ENCODE measurements at places on chromosomes 3 and 15.

GRCh38 chr3:47978386-47978785, 37.8 kb downstream of the MAP4 start:
- DNase-seq, result no peak

DNA sequence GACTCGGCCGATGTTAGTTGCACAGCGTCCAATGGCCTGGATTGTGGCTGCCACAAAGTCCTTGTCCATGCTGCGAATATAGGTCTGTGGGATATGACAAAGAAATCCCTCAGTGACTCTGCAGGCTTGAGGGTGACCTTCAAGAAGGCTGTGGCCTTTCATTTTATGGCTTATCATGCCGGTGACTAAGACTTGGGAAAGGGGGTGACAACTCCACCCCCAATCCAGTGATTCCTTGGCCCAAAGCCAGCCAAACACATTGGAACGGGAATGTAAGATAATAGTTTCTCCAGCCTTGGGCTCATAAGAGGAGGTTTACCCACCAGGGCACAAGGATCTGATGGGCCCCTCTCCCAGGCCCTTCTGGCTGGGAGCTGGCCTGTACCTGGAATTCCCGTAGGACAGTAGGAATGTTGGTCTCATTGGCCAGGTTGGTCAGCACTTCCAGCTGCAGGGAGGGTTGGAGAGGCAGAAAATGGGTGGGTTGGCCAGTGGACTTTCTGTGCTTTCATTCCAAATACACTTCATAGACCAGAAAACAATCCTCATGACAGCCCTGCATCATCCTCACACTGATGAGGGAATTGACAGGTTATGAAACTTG, 30.7 kb upstream of the CPEB1 start:
- no peak for DNase-seq

GRCh38 chr15:26083896-26084295, 220.8 kb upstream of the ATP10A start:
- no peak for DNase-seq

GRCh38 chr15:77168141-77168540, 97.2 kb upstream of the TSPAN3 start:
- DNase-seq, result no peak

GRCh38 chr3:10619989-10620832, 114.8 kb upstream of the ATP2B2 start:
- no peak for DNase-seq

DNA sequence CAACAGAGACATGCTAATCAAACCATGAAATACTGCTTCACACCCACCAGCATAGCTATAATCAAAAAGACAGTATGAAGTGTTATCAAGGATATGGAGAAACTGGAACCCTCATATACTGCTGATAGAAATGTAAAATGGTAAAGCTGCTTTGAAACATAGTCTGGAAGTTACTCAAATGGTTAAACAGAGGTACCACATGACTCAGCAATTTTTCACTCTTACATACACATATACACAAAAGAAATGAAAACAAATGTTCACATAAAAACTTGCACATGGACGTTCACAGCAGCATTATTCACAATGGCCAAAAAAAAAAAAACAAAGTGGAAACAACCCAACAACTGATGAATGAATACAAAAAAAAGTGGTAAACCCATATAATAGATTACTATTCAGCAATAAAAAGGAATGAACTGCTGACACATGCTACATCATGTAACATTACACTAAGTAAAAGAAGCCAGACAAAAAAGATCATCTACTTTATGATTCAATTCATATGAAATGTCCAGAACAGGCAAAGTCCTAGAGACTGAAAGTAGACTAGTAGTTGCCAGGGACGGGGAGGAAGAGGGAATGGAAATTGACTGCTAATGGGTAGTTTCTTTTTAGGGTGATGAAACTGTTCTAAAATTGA, 23.2 kb downstream of the ZNF148 start:
- DNase-seq, result no peak

- DNase-seq, result no peak
Measured at GRCh38 chr3:196194542-196194915, 16.7 kb downstream of the ZDHHC19 start.

GRCh38 chr3:15794842-15795650, 2.7 kb downstream of the ANKRD28 start:
- DNase-seq, result no peak

DNA sequence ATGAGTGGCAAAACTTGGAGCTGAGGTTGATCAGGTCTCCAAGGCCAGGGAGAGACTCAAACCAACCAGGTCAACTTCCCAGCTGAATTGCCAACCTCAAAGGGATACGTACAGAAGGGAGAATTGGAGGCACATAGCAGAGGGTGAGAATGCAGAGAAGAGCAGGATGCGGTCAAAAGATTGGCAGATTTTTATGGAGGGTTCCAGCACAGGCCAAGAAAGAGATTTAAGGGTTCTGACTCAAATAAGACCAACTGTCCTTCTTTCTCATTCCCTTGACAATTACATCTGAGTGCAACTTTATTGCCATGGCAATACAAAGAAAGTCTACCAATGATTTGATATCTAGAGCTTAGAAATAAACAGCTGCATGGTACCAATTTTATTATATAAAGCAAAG, 33.2 kb downstream of the SCG5 start:
- no peak for DNase-seq

DNA sequence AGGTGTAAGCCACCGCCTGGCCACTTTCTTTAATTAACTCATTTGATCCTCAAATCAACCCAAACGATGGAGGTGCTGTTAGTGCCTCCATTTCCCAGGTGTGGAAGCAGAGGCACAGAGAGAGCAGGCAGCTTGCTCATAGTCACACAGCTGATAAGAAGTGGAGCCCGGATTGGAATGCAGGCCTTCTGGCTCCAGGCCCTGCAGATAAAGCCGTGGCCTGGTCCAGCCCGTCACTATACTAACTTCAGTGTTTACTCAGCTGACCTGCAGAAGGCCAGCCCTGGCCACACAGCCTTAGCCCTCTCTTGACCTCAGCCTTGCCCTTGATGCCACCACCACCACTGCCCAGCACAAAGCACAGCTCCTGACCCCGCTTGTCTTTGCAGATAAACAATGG, 116.7 kb downstream of the NUP210 start:
- no peak for DNase-seq

GRCh38 chr15:96073908-96074307, 256.6 kb upstream of the NR2F2 start:
- no peak for DNase-seq

DNA sequence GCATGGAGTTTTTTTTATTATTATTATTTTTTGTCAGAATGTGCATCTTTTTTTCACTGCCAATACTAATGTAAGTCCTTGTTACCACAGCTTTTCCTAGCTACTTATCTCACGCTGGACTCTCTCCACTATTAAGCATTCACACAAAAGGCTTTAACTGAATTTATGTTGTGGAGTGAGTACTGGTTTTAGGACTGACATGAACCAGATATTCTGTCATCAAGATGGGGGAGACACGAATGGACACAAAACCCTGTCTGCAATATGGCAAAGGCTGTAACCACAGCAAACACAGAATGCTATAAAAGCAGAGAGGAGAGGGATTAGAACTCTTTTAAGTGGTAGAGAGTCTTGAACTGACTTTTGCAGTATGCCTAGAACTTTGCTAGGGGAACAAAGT, 592.2 kb upstream of the TBL1XR1 start:
- DNase-seq, result no peak

- no peak for DNase-seq
Measured at GRCh38 chr15:74961616-74962015, 5.0 kb upstream of the RPP25 start.

DNA sequence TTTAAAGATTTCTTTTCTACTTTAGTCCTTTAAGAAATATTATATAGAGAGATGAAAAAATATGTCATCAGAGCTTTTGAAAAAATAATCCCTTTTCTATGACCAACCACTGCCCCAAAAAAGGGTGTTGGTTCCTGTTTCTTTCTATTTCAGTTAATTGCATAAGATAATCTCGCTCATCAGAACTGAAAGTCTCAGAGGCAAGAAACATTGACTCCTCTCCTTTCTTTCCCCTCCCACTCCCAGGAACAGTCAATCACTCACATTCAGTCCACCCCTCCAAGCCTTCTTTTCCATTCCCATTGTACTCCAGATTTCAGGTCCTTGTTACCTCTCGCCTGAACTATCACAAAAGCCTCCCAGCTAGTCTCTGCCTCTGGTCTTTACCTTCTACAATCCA, 153.7 kb upstream of the ABI3BP start:
- no peak for DNase-seq

DNA sequence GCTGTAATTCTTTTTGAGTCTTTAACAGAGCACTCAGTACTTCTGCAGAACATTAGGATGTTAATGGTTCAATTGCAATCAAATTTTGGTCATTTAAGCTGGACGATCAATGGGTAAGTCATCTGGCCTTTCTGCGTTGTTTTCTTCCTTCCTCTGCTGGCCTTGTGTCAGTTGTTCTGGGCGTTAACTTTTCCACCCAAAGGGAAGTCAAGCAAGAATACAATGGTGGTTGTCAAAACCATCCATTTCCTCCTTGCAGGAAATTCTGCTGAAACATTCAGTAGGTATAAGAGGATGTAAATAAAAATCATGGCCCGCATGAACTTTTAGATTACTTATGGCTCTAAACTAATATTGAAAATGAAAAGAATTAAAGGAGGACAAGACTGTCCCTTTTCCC, 584.0 kb downstream of the GRM7 start:
- DNase-seq, result no peak

DNA sequence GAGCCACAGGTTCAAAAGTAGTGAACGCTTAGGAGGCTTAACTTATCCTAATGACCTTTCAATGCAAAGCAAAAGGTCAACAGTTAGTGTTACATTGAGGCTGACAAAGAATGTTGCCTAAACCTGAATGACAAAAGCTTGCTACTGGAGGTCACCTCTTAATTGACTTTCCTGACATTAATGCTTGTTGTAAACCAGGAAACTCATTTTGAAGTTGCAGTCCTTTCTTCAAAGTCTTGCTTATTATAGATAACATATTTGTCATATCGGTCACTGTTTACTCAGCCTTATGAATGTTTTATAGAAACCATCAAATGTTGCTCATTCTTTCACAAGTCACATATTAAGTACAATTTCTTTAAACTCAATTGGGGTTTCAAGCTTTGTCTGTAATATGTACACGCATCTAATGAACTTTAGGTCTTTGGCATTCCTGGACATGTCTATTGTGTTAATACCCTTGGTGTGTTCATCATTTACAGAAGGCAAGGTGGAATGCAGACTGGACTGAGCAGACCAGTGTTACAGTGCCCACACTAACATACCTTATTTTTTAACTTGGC, 488.2 kb upstream of the NECTIN3 start:
- DNase-seq, result no peak

DNA sequence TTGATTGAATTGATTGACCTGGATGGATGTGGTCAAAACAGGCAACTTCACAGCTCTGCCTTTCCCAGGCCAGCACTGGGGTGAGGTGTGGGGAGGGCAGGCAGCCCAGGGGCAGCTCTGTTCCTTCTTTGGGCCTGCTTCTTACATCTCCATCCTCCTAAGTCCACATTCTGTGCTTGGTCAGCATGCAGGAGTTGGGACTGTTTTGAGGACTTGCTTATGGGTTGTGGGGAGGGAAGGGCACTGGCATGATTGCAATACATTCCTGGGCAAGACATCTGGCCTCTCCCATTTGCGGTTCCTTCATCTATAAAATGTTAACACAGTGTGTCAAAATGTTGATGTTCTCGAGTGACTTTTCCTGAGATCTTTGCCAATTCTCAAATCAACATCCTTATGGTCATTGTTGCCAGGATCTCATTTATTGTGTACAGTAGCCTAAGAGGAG, 84.1 kb downstream of the ST6GAL1 start:
- DNase-seq, result no peak

- peak; percentile 47 for DNase-seq
Measured at GRCh38 chr3:25033407-25034029, 394.5 kb upstream of the RARB start.

DNA sequence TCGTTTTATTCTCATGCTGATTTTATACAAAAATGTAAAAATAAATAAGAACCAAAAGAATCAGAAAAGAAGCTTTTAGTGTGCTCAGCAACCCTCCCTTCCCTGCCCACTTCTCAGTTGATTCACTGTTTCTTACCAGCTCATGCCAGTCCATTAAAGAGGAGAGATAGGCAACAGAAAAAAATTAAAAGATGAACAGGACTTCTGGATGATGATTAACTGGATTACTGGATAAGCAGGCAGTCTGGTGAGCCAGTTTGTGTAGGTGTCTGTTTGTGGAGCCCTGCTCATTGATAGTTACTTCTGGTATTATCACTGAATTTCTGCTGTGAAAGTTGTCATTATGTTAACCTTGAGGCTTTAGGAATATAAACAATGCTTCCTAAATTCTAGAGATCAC, 15.1 kb upstream of the GPR171 start:
- DNase-seq, result no peak

DNA sequence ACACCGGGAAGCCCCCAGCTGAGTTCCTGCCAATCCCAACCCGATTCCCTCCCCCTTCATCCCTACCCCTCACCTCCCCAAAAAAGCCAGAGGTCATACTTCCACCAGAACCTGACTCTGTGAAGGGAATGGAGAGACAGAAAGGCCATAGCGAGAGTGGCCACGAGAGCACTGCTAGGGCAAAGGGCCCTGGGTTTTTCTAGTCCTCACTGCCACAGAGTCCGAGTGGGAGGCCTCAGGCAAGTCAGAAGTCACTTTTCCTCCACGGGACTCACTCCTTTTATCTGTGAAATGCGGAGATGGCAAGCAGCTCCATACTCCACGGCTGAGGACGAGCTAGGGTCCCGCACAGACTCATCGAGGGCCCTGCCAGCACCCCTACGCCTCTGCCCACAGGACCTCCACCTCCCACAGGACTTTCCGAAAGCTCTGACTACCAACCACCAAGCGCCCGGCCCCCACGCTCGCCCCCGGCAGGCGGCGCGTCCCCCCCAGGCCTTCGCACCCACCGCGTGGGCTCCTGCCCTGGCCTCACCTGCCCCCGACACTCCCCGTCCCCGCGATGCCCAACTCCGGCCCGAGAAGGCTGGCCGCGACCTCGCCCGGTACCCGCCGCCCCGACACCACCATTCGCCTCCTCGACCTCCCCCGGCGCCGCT, 792 bp downstream of the ATP13A3 start:
- DNase-seq, result peak; percentile 59

DNA sequence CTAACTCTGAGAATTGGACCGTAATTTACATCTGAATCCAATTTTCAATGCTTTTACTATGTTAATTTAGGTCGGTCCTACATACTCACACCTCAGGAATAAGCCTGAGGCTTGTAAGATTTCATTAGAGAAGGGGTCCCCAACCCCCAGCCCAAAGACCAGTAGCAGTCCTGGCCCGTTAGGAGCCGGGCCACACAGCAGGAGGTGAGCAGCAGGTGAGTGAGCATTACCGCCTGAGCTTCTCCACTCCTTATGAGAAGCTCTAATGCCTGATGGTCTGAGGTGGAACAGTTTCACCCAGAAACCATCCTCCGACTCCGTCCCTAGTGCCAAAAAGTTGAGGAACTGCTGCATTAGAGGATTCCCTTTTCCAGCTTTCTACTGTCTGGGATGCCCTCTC, 757.3 kb downstream of the SI start:
- no peak for DNase-seq

DNA sequence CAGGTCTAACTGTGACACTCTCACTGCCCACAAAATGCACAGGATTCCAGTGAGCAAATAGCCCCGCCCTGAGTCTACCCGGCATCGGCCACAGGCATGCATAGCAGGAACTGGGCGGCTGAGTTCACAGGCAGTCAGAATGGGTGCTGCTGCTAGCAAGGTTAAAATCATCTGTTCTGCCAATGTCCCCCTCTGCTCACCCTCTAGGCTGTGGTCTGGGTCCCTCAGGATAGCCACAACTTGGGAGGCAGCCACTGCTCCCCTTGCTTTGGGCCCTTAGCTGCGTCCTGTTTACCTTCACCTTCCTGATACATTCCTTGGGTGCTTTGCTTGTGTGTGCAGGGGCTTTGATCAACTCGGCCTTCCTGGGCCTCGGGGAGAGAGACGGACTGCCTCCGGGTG, 232.9 kb upstream of the RGMA start:
- DNase-seq, result no peak

All from left ventricle myocardium superior (tissue), 1 donor.